ENCODE measurements at places on chromosomes 2 and 18.

- no peak for DNase-seq
Measured at GRCh38 chr2:156334496-156335478, 2.3 kb upstream of the NR4A2 start.

GRCh38 chr2:130920415-130921163 is 83.9 kb downstream of the ARHGEF4 start:
- peak; percentile 26 for DNase-seq

DNA sequence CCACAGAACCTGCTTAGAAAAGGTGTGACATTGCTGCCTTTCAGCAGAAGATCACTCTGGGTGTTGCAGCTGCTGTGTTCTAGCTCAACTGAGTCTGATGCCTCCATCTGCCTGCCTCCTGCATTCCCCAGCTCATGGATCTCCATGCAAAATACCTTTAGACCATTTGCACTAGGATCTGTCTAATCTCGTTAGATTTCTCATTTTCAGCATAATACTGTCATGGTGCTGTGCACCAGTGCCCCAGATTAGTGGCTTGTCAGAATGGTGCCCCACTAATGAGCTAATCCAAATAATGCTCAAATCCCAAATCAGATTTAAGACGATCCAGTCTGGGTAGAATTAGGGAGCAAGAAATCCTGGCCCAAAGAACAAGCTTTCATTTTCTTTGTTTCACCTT is 284.4 kb upstream of the PARD3B start:
- no peak for DNase-seq

DNA sequence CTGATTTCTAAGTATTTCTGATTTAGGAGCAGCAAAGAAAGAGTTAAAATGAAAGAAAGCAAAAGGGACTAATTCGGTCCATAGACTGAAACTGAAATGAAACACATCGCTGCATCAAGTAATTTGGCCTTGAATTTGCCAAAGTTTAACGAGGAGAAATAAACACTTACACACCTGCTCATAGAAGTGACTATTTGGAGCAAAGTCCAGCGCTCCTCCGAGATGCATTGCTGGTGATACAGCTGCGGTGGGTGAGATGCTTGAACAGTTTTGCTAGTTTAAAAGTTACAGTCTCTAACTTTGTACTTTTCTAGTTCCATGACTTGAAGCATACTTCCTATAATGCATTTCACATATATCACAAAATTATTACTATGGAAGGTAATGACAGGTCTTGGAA is 18.3 kb downstream of the GALR1 start:
- DNase-seq: no peak

GRCh38 chr2:142781146-142781545 is 96.3 kb upstream of the KYNU start:
- DNase-seq: no peak

GRCh38 chr2:207143215-207144172 is 22.3 kb downstream of the KLF7 start:
- DNase-seq: no peak

DNA sequence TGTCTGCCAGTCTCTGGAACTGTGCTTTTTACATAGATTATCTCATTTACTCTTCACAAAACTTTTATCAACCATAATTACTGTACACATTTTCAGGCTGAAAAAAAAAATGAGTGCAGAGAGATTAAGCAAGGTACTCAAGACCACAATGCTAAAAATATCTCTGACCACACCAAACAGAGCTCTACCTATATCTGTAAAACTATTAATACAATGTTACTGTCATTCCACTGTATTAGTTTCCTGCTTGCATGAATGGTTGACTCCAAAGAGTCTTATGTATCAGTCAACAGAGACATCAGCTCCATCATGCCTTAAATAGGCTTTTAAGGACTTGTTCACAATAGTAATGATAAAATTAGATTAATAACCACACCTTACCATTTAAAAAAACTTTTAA is 134.7 kb upstream of the CCDC150 start:
- no peak for DNase-seq

GRCh38 chr2:239612133-239612532 is 211.3 kb upstream of the HDAC4 start:
- DNase-seq: no peak

- DNase-seq: no peak
Measured at GRCh38 chr2:169315357-169315756, 47.0 kb downstream of the LRP2 start.

- DNase-seq: no peak
Measured at GRCh38 chr2:138507267-138507666, 5.7 kb downstream of the SPOPL start.

- DNase-seq: no peak
Measured at GRCh38 chr2:23268467-23269263, 116.3 kb upstream of the KLHL29 start.

GRCh38 chr2:47309952-47310800 is 92.8 kb upstream of the MSH2 start:
- DNase-seq: no peak

DNA sequence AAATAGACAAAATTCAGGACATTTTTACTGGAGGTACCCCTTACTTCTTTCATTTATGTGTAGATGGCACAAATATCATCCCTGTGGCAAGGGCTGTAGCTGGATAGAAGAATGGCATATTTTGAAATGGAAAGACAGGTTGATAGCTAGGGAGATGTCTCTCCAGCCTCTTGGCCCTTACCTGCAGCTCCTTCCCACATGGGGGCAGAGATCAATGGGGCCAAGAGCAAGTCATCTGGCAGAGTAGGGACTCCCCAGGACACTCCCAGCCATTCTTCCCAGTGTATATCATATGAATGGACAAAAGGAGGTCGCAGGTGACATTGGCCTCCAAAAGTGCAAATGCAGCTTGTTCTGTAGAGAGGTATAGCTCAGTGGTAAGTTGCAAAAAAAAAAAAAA is 192.2 kb upstream of the ATP5MC3 start:
- DNase-seq: no peak

DNA sequence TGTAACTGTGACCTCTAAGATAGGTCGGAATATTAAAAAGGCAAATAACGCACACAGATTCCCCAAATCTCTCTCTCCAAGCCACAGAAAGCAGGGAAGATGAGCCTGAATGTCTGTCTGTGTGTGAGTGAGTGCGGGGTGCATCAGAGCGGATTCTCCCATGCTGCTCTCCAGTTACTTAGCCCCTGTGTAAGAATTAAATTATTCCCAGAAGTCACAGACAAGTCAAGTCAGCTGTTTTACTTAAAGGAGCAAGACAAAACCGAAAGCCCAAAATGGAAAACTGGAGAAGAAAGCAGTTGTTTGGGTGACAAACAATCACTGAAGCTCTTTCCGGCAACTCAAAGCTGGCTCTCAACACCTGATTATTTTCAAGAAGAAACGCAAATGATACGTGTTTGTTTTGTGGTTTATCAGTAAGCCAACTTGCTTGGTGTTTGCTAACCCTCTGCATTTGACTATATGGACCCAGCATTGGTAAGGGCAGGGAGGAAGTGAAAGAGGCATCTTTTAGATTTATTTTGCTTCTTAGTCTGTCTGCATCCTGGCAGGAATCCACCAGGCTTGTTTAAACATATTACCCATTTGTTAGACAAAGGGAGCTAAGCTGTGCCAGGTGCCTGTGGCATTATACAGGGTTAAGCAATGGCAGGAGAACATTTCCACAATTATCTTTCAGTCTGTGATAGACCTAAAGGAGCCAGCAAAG is 121.5 kb upstream of the CREB1 start:
- peak; percentile 89 for DNase-seq

DNA sequence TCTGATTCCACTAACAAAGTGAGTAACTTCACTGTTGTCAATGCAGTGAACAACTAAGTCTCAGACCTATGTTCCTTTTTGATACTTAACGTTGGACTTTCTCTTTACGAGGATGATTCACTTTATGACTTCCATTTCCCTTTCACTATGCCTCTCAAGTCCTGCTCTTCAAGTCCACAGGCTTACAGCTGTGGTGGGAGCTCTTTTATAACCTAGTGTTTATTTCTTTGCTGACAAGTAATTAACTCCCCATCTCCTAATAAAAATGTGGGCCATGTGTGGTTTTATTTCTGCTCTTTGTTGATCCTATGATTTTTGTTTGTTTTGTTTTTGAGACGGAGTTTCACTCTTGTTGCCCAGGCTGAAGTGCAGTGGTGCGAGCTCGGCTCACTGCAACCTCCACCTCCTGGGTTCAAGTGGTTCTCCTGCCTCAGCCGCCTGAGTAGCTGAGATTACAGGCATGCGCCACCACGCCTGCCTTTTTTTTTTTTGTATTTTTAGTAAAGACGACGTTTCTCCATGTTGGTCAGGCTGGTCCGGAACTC is 142.1 kb downstream of the USP34 start:
- peak; percentile 39 for DNase-seq

GRCh38 chr18:70376137-70376913 is 87.5 kb downstream of the SOCS6 start:
- no peak for DNase-seq

DNA sequence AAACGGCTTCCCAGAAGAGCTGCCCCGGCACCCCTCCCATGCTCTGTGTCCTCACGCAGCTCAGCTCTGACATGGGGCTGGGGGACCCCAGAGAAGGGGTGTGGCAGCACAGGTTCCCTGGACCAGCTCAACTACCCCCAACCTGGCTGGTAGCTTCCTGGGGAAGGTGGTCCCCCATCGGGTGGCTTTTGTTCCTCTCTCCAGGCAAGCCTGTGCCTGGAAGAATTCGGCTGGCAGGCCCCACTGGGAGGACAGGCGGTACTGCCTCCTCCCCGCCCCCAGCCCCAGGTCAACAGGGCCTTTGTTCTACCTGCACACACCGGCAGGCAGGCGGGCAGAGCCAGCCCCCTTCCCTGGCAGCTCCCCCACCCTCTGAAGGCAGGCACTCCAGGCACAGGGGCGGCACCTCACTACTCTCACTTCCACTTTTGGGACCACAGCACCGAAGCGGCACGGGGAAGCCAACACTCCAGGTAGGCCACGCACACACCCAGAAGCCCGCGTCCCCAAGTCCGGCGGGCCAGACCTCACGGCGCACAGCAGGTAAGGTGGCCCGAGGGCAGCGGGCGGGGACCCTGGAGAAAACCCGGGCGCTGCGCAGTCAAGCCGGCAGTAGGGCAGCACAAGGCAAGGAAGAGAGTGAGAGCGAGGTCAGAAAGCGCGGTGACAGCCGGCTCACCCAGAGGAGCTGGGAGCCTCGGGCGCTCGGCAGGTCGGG is 1.3 kb downstream of the HS6ST1 start:
- no peak for DNase-seq

DNA sequence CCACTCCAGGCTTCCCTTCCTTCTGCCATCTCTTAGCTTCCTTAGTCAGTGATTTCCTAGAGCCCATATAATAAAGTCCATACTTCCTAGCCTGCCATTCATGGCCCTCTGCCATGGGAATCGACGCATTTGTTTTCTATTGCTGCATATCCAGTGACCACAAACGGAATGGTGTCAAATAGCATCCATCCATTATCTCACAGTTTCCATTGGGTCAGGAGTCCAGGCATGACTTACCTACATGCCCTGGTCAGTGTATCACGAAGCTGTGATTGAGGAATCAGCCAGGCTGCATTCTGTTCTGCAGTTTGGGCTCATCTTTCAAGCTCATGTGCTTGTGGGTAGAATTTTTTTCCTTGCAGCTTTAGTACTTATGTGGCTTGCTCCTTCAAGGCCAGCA is 209.7 kb upstream of the EPAS1 start:
- no peak for DNase-seq

GRCh38 chr2:160268151-160268781 is 68.2 kb upstream of the ITGB6 start:
- no peak for DNase-seq

- DNase-seq: no peak
Measured at GRCh38 chr2:14352067-14352466, 280.4 kb upstream of the LRATD1 start.

GRCh38 chr2:160583813-160584537 is 90.4 kb upstream of the RBMS1 start:
- DNase-seq: no peak

DNA sequence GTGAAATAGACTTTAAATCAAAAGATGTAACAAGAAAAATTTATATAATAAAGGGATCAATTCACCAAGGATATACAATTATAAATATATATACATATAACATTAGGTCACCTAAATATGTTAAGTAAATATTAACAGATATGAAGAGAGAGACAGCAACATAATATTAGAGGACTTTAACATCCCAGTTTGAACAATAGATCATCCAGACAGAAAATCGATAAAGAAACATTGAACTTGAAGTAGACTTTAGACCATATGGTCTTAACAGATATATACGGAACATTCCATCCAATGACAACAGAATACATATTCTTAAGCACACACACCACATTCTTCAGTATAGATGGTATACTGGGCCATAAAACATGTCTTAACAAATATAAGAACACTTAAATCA is 649.6 kb upstream of the SETBP1 start:
- DNase-seq: no peak

GRCh38 chr2:162963156-162963555 is 124.6 kb upstream of the KCNH7 start:
- DNase-seq: no peak

DNA sequence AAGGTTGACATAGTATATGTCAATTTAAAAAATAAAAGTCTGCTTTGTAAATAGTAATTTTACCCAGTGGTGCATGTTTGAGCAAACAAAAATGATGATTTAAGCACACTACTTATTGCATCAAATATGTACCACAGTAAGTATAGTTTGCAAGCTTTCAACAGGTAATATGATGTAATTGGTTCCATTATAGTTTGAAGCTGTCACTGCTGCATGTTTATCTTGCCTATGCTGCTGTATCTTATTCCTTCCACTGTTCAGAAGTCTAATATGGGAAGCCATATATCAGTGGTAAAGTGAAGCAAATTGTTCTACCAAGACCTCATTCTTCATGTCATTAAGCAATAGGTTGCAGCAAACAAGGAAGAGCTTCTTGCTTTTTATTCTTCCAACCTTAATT is 78.6 kb upstream of the CSRNP3 start:
- no peak for DNase-seq

DNA sequence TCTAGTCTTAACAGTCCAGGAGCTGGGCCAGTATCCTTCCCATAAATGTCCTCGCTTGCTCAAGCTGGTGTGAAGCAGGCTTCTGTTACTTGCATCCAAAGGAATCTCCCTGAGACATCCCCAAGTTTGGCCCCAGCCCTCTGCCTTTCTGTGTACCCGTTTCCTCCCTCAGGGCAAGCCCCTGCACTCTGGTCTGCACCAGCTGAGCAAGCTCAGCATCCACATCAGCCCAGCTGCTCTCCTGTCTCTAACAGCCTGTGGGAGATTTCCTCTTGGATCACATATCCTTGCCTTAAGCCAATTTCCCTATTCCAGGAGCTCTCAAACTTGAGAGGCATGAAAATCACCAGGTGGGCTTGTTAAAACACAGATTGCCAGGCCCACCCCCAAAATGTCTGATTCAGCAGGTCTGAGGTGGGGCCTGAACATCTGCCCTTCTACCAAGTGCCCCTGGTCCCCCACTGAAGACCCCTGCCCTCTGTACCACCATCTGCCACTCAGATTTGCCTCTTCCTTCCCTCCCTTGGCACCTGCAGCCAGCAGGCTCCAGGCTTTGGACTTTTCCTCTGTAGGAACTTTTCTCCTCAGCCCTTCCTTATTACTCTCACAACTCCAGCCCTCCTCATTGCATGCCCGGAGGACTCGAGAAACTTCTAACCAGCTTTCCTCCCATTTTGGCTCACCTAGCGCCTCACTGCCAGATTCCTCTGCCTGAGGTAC is 32.1 kb downstream of the REEP1 start:
- DNase-seq: no peak

DNA sequence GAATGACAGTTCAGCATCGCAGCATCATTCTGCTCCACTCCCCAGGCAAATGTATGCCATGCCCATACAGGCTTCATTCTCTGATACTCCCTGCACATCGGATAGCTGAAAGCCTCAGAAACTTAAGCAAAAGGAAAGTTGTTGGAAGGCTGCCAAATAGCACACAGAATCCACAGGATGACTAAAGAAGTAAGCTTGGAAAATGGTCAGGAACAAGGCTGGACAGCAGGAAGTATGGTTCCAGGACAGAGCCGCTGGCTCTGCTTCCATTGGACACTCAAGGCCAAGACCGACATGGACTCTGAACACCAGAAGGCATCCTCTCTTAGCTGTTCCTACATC is 256.5 kb downstream of the CDH20 start:
- no peak for DNase-seq

Measured in LNCaP clone FGC (cell line).